Fibroblast of skin of left biceps (primary cell): ENCODE measurements at places on chromosomes 6 and 20.

- DNase-seq = no peak
These were observed 18.2 kb downstream of the GLYATL3 start for GRCh38 chr6:49517919-49518318.

DNA sequence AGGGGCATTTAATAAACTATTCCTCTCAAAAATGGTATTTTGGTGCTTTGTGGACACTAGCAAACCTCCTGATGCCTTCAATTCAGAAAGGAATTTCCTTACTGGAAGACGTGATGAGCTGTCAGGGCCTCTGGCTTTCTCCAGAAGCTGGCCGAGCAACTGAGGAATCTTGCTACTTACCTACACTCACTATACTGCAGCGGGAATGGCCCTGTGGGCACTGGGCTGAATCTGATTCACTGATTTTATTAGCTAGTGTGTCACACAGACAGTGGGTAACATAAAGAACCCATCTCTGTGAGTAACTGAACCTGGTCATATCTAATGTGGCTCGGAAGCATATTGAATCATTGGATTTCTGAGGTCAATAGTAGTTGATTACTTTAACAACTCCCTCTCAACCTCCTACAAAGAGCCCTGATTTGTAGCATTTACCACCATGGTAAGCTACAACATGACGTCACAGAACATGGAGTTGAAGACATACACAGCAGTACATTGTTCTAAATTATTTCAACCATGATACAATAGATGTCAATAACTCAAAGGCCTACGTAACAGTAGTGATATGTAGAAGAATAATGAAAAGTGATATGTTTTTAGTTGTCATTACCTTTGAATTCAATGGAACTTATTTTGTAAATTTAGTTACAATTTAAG, 232.1 kb downstream of the SYNE1 start:
- no peak for DNase-seq

DNA sequence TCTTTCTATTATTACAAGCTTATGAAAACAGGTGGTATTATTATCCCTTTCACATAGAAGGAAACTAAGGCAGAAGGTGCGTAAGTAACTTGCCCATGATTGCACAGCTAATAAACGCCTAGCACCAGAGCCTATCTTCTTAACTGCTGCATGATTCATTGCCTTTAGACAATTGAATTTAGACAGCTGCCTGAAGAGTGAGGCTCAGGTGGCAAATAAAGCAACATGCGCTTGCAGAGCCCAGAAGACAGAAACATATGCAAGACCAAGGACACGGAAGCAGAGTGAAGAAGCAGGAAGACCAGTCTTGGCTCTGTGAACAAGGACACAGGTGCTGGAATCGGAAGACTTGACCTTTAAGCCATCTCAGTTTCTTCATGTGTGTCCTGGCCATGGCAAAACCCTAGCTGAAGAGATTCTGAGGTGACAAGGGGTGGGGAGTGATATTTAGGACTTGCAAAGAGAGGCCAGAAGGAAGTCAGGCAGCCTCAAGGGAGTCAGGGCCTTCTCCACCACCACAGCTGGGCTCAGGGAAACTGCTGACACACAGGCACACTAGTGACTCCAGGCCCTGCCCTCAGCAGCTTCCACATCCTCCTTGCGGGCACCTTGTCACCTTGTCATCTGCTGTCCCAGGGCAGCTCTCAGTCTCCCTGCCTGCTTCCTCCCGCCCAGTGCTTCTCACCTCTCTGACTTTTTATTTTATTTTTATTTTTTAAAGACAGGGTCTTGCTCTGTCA, 91.7 kb upstream of the SLC22A16 start:
- DNase-seq = no peak

DNA sequence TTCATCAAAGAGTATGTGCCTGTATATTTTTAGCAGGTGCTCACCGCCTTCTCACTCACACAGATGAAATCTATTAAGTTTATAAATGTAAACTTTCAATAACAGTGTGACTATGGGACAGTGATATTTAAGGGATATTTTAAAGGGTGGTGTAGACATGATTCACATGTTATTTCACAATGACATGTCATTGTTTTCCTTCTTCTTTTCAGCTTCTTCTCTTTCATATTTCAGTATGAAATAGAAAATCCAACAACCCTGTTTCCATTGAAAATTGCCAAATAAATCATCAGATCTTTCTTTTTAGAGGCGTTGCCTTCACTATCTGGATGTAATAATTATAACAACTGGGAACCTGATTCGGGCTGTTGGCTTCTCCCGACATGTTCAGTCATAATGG, 54.8 kb downstream of the PFDN4 start:
- no peak for DNase-seq

DNA sequence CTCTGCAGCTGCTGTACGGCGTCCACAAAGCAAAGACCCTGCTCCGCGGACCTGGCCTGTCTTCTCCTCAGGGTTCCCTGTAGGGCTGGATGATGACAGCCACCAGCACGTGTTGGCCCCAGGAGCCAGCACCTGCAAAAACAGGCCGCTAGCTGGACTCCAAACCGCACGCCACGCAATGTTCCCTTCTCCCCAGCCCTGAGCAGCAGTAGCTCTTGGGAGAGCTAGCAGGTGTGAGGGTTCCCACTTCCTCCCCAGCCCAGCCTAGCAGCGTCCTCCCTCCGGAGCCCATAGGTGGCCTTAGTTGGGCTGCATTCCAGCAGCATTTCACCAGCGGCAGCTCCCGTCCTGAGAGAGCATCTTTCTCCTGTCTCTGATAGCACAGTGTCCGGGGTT, 42.3 kb downstream of the DACT2 start:
- no peak for DNase-seq

GRCh38 chr20:41650231-41650948, 32.2 kb upstream of the CHD6 start:
- DNase-seq = no peak

GRCh38 chr20:22412977-22413868, 171.1 kb downstream of the FOXA2 start:
- no peak for DNase-seq

DNA sequence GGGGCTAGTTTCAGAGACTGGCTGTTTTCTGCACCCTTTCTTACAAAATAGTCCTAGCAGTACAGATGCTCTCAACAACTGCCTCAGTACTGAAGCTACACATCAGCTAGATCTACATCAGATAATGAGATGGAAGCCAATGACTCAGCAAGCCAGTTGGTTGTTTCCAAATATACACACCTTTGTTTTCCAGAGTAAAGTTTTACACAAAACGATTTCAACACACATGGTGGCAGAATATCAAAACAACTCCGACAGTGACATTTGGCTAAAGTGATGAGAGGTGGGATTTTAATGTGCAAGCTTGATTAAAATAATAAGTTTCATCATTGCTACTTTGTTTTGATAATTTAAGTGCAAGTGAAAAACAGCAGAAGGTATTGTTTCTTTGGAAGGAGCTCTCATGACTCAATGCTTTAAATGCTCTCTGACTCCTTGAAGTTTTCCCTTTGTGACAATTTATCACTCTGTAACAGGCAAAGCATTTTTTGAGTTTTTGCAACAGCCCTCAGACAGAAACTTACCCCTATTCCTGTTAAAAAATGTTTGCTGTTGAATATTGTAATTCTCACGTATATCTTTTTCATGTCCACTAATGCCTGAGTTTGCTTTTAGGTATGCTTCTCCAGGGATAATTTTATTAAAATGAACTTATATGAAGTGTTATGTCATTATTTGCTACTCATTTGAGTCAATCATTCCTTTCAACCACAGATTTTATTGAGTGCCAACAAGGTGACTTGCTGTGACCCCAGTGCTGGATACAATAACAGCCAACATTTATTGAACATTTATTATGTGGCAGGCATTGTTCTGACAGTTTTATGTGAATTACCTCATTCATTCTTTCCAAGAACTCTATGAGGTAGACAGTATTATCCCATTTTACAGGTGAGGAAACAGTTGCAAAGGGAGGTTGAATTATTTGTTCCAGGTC, 882.0 kb downstream of the TFAP2A start:
- no peak for DNase-seq
